ENCODE measurements at places on chromosomes 11 and 22.

DNA sequence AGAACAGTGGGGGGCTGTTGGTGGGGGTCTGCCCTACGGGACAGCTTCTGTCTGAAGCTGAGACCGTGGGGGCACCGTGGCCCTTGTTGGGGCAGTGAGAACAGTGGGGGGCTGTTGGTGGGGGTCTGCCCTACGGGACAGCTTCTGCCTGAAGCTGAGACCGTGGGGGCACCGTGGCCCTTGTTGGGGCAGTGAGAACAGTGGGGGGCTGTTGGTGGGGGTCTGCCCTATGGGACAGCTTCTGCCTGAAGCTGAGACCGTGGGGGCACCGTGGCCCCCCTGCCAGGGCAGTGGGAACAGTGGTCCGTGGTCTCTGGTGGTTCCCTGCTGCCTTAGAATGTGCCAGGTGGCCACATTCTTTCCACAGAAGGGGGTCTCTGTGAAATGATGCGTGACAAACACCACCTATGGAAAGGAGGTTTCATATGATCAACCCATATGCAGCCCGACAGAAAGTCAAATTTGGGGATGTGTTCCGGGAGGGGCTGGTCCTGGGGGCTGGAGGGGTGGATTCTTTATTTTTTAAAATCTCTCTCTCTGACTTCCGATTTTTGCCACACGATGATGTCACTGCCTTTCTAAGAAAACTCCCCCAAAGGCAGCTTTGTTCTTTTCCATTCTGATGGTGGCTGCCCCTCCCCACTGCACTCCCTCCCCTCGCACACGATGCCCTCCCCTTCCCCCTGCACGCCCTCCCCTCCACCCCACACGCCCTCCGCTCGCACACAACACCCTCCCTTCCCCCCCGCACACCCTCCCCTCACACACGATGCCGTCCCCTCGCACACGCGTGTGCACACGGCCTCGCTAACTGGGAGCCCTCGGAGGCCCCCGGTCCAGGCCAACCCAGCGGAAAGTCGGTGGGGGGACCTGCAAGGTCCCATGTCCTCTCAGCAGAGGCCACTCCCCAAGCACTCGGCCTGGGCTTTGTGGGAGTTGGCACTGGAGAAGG, 1186.5 kb downstream of the BRD1 start:
- DNase-seq: no peak

DNA sequence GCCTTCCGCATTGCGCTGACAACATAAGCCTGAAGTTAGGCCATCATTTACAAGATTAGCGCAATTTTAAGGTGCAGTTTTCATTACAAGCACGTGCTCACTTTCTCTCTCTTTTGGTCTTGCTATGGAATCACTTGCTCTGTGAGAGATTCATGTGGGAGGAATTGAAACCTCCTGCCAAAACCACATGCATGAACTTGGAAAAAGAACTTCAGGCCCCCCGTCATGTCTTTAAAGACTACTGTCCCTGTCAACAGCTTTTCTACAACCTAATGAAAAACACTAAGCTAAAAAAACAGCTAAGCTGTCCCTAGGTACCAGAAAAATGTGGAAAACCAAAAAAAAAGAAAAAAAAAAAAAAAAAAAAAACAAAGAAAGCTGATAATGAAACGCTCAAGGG, 1707.6 kb upstream of the RAG2 start:
- DNase-seq: no peak

GRCh38 chr11:79708319-79708932, 267.6 kb upstream of the TENM4 start:
- no peak for DNase-seq

DNA sequence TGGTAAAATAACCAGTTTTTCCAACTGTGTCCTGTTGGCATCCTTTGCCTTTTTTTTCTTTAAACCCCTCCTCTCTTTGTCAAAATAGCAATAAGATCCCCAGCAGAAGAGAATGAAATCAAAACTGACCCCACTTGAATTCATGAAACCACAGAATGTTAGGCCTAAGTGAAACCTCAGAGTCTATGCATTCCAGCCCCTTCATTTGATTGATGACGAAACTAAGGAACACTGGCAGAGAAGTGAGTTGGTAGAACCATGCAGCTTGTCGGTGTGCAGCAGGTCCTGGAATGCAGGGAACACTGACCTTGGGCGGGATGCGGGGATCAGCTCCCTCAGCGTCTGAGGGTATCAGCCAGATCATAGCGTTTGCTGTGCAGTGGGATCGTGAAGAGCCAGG, 57.5 kb downstream of the GRK3 start:
- DNase-seq: no peak

DNA sequence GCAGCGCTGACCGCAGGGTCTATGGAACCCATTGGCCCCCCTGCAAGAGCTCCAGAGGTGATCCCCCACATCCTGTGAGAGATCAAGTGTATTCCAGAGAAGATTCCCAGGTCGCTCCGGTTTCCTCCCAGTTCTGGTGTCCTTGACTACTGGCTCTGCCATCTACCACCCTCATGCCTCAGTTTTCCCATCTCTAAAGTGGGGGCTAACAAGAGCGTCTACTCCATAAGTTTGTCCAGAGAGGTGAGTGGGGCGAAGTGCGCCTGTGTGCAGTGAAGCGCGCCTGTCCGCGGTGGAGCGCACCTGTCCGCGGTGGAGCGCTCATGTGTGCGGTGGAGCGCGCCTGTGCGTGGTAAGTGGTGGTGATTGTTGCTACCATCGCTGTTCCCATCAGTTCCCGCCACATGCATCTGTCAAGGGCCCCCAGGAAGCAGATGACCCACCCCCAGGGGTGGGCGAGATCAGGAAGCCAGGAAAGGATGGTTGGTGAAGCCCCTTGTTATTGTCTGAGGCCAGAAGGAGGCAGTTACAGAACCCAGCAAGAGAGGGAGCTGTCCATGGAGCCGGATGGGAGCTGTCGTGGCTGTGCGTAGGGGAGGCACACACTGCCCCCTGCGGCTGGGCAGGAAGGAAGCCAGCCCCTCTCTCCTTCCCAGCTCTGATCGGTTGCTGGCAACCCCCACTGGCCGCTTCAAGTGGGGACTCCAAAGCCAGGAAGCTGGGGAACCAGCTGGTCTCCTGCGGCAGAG, 73.2 kb upstream of the FGF3 start:
- DNase-seq: no peak

DNA sequence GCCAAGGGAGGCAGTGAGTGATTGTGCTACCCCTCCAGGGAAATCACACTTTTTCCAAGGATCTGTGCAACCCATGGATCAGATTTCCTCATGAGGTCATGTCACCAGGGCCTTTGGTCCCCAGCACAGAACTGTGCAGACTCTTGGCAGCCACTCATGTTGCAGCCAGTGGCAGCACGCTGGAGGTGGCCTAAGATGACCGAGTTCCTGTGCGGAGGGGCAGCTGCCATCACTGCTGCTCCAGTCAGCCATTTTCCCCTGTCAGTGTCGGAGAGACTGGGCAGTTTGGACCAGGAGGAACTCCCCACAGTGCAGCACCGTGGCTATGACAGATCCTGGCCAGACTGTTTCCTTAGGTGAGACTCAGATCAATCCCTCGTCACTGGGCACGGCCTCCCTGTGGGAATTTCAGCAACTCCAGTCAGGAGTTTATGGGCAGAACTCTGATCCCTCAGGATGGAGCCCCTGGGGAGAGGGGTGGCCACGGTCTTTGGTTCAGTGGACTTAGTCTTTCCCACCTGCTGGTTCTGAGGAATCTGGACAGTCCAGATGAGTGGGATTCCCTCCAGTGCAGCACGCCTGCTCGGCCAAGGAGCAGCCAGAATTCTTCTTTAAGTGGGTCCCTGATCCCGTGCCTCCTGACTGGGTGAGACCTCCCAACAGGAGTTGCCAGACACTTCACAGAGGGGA, 194.6 kb upstream of the CARD18 start:
- DNase-seq: no peak

DNA sequence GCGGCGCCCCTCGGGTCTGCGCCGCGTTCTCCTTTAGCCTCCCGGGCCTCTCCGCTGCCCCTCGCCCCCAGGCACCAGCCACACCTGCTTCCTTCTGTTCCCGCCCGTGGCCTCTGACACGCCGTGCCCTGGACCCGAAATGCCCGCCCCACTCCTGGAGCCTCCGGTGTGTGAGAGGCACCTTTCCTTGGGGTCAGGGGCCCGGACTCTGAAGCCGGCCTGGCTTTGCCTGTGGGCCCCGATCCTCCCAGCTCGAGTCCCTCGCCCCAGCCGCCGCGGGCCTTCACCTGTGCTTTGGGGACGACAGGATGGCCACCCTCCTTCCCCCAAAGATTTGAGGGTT, 661 bp upstream of the CDPF1 start:
- DNase-seq: no peak

GRCh38 chr11:34308049-34308912, 49.5 kb downstream of the ABTB2 start:
- DNase-seq: no peak

DNA sequence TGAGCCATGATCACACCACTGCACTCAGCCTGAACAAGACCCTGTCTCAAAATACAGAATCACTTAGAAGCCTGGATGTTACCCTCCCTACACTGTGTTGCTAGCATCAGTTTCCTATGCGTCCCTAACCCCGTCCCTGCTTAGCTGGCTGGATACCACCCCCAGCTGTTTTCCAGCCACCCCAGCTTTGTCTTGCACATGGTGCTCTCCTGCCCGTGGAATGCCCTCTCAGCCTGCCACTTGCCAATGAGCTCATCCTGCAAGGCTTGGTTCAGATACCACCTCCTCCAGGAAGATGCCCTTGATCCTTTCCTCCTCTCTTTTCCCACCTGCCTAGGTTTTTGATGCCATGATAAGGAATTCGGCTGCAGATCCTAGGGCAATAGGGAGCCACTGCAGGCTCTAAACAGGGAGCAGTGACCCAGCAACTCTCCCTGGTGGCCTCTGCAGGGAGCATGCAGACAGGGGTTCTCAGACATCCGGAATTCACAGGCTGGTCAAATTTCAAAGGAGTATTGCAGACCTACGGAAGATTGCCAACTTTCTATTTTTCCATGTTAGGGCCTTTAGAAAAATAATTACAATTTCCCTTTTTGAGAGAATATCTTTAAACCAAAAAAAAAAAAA, 52.7 kb upstream of the WNT7B start:
- DNase-seq: no peak

GRCh38 chr11:117545706-117546105, 218.1 kb downstream of the CEP164 start:
- no peak for DNase-seq

GRCh38 chr11:72869831-72870230, 55.6 kb downstream of the ATG16L2 start:
- no peak for DNase-seq

DNA sequence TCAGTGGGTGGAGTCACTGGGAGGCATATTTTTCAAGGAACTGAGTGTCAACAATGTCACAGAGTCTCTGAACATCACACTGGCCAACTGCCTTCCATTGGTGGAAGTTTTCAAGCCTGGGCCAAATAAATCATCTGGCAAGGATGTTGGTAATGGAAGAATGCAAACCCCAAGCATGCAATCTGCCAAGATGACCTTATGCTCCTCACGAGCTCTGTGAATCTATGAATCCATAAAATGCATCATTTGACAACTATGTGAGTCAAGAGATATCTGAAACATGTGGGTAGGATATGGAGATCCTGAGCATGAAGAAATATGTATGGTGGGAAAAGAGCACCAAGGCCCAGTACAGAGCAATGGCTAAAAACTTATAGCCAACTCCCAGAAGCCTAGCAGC, 122.2 kb downstream of the PLEKHA7 start:
- DNase-seq: no peak

DNA sequence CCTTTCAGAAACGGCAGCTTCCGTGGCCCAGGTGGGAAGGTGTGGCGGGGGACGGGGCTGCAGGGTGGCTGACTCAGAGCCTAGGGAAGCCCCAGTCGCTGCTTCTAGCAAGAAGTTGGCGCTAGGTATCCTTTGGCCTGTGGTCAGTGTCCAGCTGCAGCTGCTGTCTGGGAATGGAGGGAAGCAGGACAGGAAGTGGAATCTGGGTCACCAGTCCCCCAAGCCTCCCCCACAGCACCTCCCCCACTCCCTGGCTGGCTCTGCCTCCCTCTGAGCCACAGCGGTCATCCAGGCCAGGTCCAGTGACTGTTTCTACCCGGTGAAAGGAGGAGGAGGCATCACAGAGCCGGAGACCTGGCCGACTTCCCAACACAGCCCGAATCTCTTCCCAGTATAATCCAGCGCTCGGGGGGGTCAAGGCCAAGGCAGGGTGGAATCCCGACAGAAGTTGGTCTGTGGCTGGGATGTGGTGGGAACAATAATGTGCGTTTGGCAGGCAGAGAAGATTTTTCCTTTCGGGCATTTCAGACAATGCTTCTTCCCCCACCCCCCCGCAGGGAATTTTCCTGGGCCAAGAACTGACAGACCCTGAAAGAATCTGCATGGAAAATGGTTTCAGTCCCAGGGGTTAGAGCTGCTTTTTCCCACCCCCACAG, 45.1 kb downstream of the C11orf96 start:
- DNase-seq: no peak

GRCh38 chr11:86182976-86183584, 61.5 kb upstream of the EED start:
- DNase-seq: no peak

GRCh38 chr22:41290262-41291221, 4.6 kb upstream of the RANGAP1 start:
- DNase-seq: no peak

- no peak for DNase-seq
These were observed 31.6 kb upstream of the MYH9 start for GRCh38 chr22:36419177-36419911.

- DNase-seq: no peak
These were observed 98.0 kb upstream of the OR5AK2 start for GRCh38 chr11:56890584-56891305.

- no peak for DNase-seq
These were observed 1.0 kb upstream of the ZNF143 start for GRCh38 chr11:9459667-9460321.

DNA sequence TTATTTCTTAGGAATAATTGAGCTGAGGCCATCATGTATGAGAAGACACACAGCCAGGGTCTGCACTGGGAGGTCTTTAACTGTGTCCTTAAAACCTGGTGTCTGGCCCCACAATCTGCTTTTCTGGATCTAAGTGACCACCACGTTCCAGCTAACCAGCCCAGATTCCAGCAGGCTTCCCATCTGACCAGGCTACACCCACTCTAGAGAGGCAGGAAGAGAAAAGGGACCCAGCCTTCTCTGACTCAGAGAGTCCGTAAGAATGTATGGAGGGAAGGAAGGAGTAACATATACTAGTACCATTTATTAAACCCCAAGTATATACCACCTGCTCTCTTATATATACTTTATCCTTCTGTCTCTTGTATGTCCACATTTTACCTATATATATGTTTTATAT, 80.1 kb downstream of the LDLRAD3 start:
- DNase-seq: no peak

GRCh38 chr22:43066844-43067385, 22.3 kb downstream of the TTLL1 start:
- DNase-seq: no peak
